Renal cortex interstitium (tissue), 15 donors: ENCODE measurements at places on chromosomes 16 and 17. TPM values are rescaled to one million over a fixed set of nuclear protein-coding genes. Genes with fewer than 3 reads are reported as not detected.

- DNase-seq: no peak
Measured at GRCh38 chr16:75714661-75715060, 11.6 kb downstream of the CPHXL start.

Gene IGSF6
- 3.1 TPM for polyA plus RNA-seq

Gene EPX
- polyA plus RNA-seq: 0.68 TPM

Gene CHMP6
- 24.8 TPM for polyA plus RNA-seq

Gene HOXB9
- 72.5 TPM for polyA plus RNA-seq
